ENCODE measurements at places on chromosomes 7 and 10. TPM values are rescaled to one million over a fixed set of nuclear protein-coding genes. Genes with fewer than 3 reads are reported as not detected.

The AZGP1 gene
- total RNA-seq: not detected

The PBLD gene
- 8.6 TPM for total RNA-seq

The PYROXD2 gene
- 4.6 TPM for total RNA-seq

The PTPRN2 gene
- 0.50 TPM for total RNA-seq

The CYP3A7 gene
- not detected for total RNA-seq

Measured in osteocyte (in vitro differentiated cells).